ENCODE measurements at places on chromosomes 11 and 22. TPM values are rescaled to one million over a fixed set of nuclear protein-coding genes. Genes with fewer than 3 reads are reported as not detected.

The VWCE gene
- 1.6 TPM for total RNA-seq

The SLC6A5 gene
- total RNA-seq = not detected

The RAG1 gene
- total RNA-seq = 0.74 TPM

The SERPING1 gene
- total RNA-seq = 4.5 TPM

The OR52H1 gene
- total RNA-seq = 0.30 TPM

The HSPB2 gene
- total RNA-seq = 0.14 TPM

The MOB2 gene
- 15.5 TPM for total RNA-seq

The ACR gene
- not detected for total RNA-seq

The TRIM49D2 gene
- not detected for total RNA-seq

The NEU3 gene
- total RNA-seq = 7.5 TPM

The KIF18A gene
- 12.3 TPM for total RNA-seq

The OR8A1 gene
- not detected for total RNA-seq

The MUC15 gene
- not detected for total RNA-seq

The C22orf31 gene
- not detected for total RNA-seq

The FREY1 gene
- 1.1 TPM for total RNA-seq

The GPR83 gene
- 0.09 TPM for total RNA-seq

The TRIM51 gene
- not detected for total RNA-seq

The ANKRD49 gene
- total RNA-seq = 16.6 TPM

The RABL2B gene
- 11.3 TPM for total RNA-seq

The RASGRP2 gene
- 0.09 TPM for total RNA-seq

The SLC43A1 gene
- 12.5 TPM for total RNA-seq

The ISX gene
- not detected for total RNA-seq

The SYT7 gene
- total RNA-seq = 0.59 TPM

The ADM gene
- total RNA-seq = 93.5 TPM

The BRSK2 gene
- total RNA-seq = 0.89 TPM

The OR51E2 gene
- total RNA-seq = 0.59 TPM

The NEFH gene
- total RNA-seq = 0.59 TPM

The MAP6 gene
- 0.59 TPM for total RNA-seq

The XPNPEP3 gene
- 12.1 TPM for total RNA-seq

The MYO7A gene
- 0.18 TPM for total RNA-seq

The OAF gene
- total RNA-seq = 39.5 TPM

The GVQW3 gene
- 1.8 TPM for total RNA-seq

The IFITM10 gene
- 1.5 TPM for total RNA-seq

The TENM4 gene
- 57.3 TPM for total RNA-seq

The TMEM191B gene
- total RNA-seq = 0.97 TPM

The CALCA gene
- total RNA-seq = not detected

The APLNR gene
- not detected for total RNA-seq

The SCUBE1 gene
- total RNA-seq = not detected

Data from smooth muscle cell of the umbilical artery (primary cell).